HFFc6 (cell line): ENCODE measurements at places on chromosomes 5 and 9.

DNA sequence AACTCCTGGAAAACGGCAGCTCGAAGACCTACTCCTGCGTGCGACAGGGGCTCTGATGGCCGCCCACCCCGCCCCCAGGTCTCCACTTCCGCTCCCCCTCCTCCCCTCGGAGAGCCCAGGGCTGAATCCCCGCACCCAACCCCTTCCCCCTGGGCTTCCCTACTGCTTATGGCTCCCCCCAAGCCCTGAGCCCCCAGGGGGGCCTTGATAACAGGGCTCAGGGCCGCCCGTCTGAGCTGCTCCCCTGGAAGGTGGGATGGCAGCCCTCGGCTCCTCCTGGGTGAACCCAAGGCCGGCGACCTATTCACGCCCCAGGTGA lies 30.4 kb downstream of the GLT6D1 start:
- no peak for DNase-seq

DNA sequence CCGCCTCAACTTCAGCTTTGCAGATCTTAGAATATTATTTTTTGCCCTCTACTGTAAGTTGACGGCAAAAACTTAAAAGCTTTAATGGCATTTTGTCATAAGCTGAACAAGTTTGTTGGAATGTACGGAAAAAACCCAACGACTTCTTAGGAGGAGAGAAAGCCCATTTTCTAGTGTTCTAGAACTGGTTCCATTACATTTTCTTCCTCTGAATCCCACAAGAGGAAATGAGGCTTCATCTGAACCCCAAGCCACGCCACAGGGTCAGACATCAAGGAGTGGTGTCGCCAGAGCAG lies 113.7 kb downstream of the LHFPL2 start:
- no peak for DNase-seq

- no peak for DNase-seq
Measured at GRCh38 chr9:96293498-96294158, 8.3 kb downstream of the HSD17B3 start.

- DNase-seq: no peak
Measured at GRCh38 chr5:6753851-6754250, 40.6 kb downstream of the TENT4A start.

- no peak for DNase-seq
Measured at GRCh38 chr5:761854-762710, 22.4 kb downstream of the ZDHHC11B start.
